ENCODE measurements at places on chromosomes 3 and 15.

- no peaks in the 10 kb centered on the region for H3K4me1 ChIP-seq
- no peaks in the 10 kb centered on the region for H3K36me3 ChIP-seq
- H3K4me3 ChIP-seq = no peak overlapping the region
- peaks cover 30% of the 10 kb centered on the region for H3K27me3 ChIP-seq
Observed at GRCh38 chr3:193842029-193842798, 249.2 kb downstream of the OPA1 start.

DNA sequence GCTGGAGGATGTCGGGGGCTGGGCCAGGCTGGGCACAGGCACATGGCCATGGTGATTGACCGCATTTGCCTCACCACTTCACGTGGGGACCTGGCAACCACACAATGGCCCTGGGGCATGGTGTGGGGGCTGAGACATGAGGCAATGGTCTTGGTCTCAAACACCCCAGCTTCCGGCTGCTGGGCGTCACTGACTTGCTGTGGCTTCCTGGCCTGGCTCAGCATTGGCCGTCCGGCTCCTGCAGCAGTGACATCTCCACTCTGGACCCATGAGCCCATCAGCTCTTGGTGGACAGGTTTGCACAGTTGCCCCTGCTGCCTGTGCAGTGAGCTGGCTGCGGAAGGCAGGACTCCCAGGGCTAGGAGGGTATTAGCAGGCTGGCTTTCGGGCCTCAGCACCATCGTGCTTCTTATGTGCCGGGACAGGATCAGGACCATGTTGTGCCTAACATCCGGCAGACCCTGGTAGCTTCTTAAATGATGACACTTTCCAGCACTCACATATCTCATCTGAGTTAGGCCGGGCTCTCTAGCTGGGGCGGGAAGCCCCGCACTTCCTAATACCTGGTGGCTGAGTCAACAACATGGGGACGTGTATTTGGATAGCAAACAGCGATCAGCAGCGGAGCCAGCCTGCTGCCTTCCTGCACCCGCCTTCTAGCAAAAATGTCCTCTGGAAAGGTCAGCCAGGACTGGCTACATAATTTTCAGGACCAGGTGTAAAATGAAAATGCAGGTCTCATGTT lies 34.1 kb downstream of the ZNF710 start:
- no peaks in the 10 kb centered on the region for H3K27me3 ChIP-seq
- peaks cover 45% of the 10 kb centered on the region for H3K4me1 ChIP-seq
- peak overlapping the region; percentile 85 for H3K27ac ChIP-seq

- H3K27me3 ChIP-seq = no peaks in the 10 kb centered on the region
- H3K36me3 ChIP-seq = no peaks in the 10 kb centered on the region
- no peak overlapping the region for H3K27ac ChIP-seq
- H3K4me1 ChIP-seq = no peaks in the 10 kb centered on the region
- DNase-seq = no peak
- no peak overlapping the region for H3K4me3 ChIP-seq
Observed at GRCh38 chr15:61106889-61107288, 122.2 kb downstream of the RORA start.

DNA sequence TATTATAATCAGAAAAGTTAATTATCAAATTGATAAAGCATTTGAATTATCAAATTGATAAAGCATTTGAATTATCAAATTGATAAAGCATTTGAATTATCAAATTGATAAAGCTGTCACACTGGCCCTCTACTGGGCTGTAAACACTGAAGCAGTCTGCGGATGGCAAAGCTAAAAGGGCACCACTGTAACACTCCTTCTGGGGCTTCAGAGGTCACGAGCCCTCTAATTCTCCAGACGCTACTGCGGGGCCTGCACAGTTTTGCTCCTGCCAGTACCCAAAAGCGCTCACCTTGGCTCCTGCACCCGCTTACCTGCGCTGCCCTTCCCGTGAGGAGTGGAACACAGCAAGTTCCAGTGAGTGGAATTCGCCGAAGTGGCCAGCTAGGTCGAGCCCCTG lies 409.0 kb upstream of the KCNMB2 start:
- no peak for DNase-seq
- no peak overlapping the region for H3K4me3 ChIP-seq
- no peaks in the 10 kb centered on the region for H3K27me3 ChIP-seq
- no peak overlapping the region for H3K27ac ChIP-seq

GRCh38 chr3:73600293-73600938 lies 24.3 kb downstream of the PDZRN3 start:
- H3K27me3 ChIP-seq = no peaks in the 10 kb centered on the region
- no peak overlapping the region for H3K4me3 ChIP-seq
- peaks cover 11% of the 10 kb centered on the region for H3K36me3 ChIP-seq
- no peak for DNase-seq
- H3K27ac ChIP-seq = peak overlapping the region; percentile 70
- peaks cover 52% of the 10 kb centered on the region for H3K4me1 ChIP-seq

- peaks cover 7% of the 10 kb centered on the region for H3K4me1 ChIP-seq
- no peaks in the 10 kb centered on the region for H3K27me3 ChIP-seq
- H3K27ac ChIP-seq = no peak overlapping the region
- H3K36me3 ChIP-seq = peaks cover 12% of the 10 kb centered on the region
Observed at GRCh38 chr3:107806021-107806420, 283.3 kb downstream of the BBX start.

DNA sequence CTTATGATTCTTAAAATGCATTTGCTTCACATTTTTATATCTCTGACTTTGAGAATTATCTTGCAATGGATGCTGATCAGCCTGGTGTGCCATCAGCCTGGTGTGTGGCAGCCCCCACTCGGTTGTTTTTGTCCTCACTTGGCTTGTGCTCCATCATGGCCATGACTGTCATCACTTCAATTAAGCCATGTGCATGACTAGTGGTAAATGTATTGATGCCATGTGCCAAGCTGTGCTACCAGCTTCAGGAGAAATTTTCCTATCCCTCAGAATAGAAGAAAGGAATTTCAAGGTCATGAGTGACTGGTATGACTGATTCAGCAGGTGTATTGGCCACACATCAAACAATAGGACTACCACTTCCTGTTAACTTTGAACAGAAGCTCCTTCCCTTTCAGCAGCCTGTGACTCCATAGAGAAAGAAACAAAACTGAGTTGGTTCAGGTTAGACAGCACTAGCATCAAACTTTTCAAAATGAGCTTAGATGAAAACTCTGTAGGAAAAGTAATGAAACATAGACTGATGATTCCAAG lies 251.7 kb downstream of the GRM7 start:
- no peaks in the 10 kb centered on the region for H3K36me3 ChIP-seq
- H3K27me3 ChIP-seq = no peaks in the 10 kb centered on the region
- DNase-seq = no peak
- no peak overlapping the region for H3K27ac ChIP-seq
- no peaks in the 10 kb centered on the region for H3K4me1 ChIP-seq
- no peak overlapping the region for H3K4me3 ChIP-seq

DNA sequence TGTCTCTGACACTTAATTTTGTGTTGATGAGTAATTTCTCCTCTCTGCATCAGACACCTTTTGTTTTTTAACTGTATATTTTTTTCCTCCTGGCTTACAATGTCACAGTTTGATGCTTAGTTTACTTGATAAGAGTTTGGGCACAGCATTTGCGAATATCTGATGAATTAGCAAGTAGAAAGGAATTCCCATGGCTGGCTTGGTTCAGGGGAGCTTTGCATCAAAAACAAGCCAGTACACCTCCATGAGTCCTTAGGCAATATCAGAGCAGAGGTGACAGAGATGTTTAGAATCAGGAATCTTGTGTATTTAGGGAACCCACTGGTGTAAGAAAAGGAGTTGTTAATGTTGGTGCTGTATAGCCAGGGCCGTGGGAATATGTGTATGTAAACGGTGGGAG lies 9.3 kb downstream of the ARHGEF26 start:
- no peak overlapping the region for H3K27ac ChIP-seq
- no peak overlapping the region for H3K4me3 ChIP-seq
- no peaks in the 10 kb centered on the region for H3K27me3 ChIP-seq

DNA sequence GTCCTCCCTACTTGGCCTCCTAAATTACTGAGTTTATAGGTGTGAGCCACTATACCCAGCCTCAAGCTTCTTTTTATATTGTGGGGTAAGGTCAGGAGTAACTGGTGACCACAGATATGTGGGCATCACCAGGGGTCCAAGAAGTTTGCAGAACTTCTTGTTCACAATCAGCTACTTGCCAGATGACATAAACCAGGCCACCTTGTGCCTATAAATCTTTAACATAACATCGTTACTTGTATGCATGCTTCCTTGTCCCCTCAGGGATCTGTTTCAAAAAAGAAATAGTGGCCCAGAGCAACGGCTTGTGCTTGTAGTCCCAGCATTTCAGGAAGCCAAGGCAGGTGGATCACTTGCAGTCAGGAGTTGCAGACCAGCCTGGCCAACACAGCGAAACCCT lies 115.1 kb upstream of the FAM174B start:
- H3K36me3 ChIP-seq = no peaks in the 10 kb centered on the region
- H3K27ac ChIP-seq = no peak overlapping the region
- no peaks in the 10 kb centered on the region for H3K4me1 ChIP-seq
- H3K27me3 ChIP-seq = no peaks in the 10 kb centered on the region

- no peak overlapping the region for H3K27ac ChIP-seq
- no peaks in the 10 kb centered on the region for H3K4me1 ChIP-seq
Observed at GRCh38 chr3:42739401-42740158, 33.5 kb downstream of the CCDC13 start.

GRCh38 chr15:92839696-92840095 lies 60.4 kb upstream of the CHD2 start:
- no peak overlapping the region for H3K4me3 ChIP-seq
- DNase-seq = no peak
- no peaks in the 10 kb centered on the region for H3K36me3 ChIP-seq
- no peaks in the 10 kb centered on the region for H3K4me1 ChIP-seq

DNA sequence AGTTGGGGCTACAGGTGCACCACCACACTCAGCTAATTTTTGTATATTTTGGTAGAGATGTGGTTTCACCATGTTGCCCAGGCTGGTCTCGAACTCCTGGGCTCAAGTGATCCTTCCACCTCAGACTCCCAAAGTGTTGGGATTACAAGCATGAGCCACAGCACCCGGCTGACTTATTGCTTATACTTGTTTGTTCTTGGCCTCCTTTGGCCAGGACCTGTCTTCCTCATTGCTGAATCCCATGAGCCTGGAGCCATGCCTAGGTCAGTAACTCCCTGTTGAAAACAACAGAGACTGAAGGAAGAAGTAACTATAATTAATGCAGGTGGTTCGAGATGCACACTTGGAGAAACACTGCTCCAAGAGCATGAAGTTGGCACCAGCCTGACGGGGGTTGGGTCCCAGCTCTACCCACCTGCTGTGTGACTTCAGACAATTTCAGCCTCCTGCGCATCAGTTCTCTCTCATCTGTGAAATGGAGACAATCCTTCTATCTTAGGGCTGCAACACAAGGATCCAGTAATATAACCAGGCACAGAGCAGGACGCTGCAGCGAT lies 38.9 kb downstream of the CPN2 start:
- peaks cover 9% of the 10 kb centered on the region for H3K4me1 ChIP-seq
- no peaks in the 10 kb centered on the region for H3K36me3 ChIP-seq
- peak; percentile 19 for DNase-seq
- H3K27me3 ChIP-seq = peaks cover 77% of the 10 kb centered on the region

- no peaks in the 10 kb centered on the region for H3K4me1 ChIP-seq
- H3K36me3 ChIP-seq = no peaks in the 10 kb centered on the region
- no peak overlapping the region for H3K27ac ChIP-seq
- H3K4me3 ChIP-seq = no peak overlapping the region
Observed at GRCh38 chr3:64728994-64729393, 41.2 kb upstream of the ADAMTS9 start.

GRCh38 chr15:42457445-42458442 lies 33.2 kb downstream of the ZNF106 start:
- no peaks in the 10 kb centered on the region for H3K27me3 ChIP-seq
- DNase-seq = peak; percentile 87
- H3K4me3 ChIP-seq = peak overlapping the region; percentile 62

DNA sequence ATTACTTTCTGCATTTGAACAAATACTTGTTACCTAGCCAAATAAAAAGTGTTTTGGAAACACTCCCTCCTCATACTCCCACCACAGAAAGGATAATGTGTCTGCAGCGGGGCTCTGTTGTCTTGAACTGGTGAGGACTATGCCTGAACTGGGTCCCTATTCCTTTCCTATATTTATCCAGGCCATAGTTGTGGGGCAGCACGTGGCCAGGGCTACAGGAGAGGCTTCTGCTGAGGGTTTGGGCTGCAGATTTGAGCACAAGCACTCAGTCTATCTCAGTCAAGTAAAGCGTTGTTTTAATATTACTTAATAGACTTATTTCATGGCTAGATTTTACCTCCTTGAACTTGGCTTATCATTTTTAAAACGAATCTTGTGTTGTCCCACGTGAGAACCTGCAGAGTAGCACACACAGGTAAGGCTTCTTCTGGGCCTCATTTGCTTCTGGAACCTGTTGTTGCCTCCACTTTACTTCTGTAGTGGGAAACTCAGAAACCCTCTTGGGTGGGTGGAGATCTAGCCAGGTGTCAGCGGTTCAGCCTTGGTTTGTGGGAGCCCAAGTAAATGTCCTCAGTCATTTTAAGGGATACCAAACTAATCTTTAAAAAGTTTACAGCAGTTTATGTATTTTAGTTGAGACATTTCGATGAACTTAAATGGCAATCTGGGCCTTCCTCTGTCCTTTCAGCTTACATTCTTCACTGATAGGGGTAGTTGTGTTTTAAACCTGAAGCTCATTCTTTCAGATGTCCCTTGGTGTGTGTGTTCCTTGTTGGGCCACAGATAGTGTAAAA lies 51.1 kb downstream of the TRIM71 start:
- peaks cover 25% of the 10 kb centered on the region for H3K27me3 ChIP-seq
- no peak for DNase-seq
- no peaks in the 10 kb centered on the region for H3K36me3 ChIP-seq

GRCh38 chr3:9675736-9676290 lies 26.5 kb downstream of the MTMR14 start:
- no peak overlapping the region for H3K4me3 ChIP-seq
- peaks cover 79% of the 10 kb centered on the region for H3K36me3 ChIP-seq
- H3K27ac ChIP-seq = no peak overlapping the region
- DNase-seq = no peak
- no peaks in the 10 kb centered on the region for H3K4me1 ChIP-seq

- peaks cover 64% of the 10 kb centered on the region for H3K4me1 ChIP-seq
- no peaks in the 10 kb centered on the region for H3K36me3 ChIP-seq
- peak; percentile 88 for DNase-seq
- H3K4me3 ChIP-seq = no peak overlapping the region
Observed at GRCh38 chr3:185733980-185734724, 90.7 kb downstream of the IGF2BP2 start.

GRCh38 chr15:45734260-45734711 lies 99.5 kb downstream of the SQOR start:
- no peak for DNase-seq
- H3K36me3 ChIP-seq = no peaks in the 10 kb centered on the region
- no peaks in the 10 kb centered on the region for H3K4me1 ChIP-seq
- no peak overlapping the region for H3K27ac ChIP-seq
- H3K27me3 ChIP-seq = peaks cover 2% of the 10 kb centered on the region

DNA sequence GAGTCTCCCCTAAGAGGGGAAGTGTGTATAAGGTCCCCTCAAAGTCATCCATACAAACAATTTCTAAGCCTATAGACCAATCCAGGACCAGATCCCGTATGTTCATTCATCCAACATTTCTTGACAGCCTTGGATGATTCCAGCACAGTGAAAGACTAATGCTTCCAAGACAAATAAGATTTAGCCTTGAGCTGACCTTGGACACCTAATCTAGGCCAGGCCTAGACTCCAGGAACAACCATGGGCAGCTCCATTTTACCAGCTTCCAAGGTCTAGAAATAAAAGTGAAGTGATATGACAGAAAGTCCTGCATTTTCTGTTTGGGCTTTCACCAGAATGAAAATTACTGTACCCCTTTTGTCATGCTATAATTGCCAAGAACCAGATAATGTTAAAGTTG lies 67.9 kb upstream of the BCL6 start:
- no peaks in the 10 kb centered on the region for H3K36me3 ChIP-seq
- no peak for DNase-seq
- no peak overlapping the region for H3K27ac ChIP-seq
- no peak overlapping the region for H3K4me3 ChIP-seq
